Immature natural killer cell (primary cell): ENCODE measurements at places on chromosomes 1 and 21.

DNA sequence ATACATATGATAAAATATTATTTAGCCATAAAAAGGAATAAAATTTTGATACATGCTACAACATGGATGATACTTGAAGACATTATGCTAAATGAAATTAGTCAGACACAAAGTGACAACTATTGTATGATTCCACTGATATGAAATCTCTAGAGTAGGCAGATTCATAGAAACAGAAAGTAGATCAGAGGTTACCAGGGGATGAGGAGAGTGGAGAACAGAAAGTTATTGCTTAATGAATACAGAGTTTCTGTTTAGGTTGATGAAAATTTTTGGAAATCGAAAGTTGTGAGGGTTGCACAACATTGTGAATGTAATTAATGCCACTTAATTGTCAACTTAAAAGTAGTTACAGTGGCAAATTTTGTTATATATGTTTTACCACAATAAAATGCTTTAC, 315.7 kb upstream of the USP25 start:
- H3K27ac ChIP-seq, result no peak overlapping the region
- H3K4me3 ChIP-seq, result no peak overlapping the region
- no peaks in the 10 kb centered on the region for H3K4me1 ChIP-seq

- H3K4me3 ChIP-seq, result peak overlapping the region; percentile 95
- no peak for DNase-seq
- peak overlapping the region; percentile 100 for H3K27ac ChIP-seq
- no peaks in the 10 kb centered on the region for H3K27me3 ChIP-seq
Observed at GRCh38 chr1:181033128-181033798, 520 bp upstream of the MR1 start.

DNA sequence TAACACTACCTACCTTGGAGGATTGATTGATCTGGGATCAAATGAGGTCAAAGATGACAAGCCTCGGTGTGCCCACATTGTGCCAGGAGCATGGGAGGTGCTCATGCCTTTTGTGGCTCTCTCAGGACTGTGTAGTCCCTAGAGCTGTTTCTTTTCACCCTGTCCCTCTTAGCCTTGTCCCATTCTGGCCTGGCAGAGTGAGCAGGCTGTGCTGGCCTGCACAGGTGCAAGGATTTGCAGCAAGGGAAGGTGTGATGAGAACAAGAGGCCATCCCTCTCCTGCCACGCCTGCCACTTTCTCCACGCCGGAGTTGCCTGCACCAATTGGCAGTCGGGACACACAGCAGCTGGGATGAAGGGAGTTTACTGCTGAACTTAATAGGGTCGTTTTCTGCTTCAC, 410.6 kb upstream of the VAMP3 start:
- no peak for DNase-seq
- H3K27ac ChIP-seq, result no peak overlapping the region
- H3K4me1 ChIP-seq, result no peaks in the 10 kb centered on the region

DNA sequence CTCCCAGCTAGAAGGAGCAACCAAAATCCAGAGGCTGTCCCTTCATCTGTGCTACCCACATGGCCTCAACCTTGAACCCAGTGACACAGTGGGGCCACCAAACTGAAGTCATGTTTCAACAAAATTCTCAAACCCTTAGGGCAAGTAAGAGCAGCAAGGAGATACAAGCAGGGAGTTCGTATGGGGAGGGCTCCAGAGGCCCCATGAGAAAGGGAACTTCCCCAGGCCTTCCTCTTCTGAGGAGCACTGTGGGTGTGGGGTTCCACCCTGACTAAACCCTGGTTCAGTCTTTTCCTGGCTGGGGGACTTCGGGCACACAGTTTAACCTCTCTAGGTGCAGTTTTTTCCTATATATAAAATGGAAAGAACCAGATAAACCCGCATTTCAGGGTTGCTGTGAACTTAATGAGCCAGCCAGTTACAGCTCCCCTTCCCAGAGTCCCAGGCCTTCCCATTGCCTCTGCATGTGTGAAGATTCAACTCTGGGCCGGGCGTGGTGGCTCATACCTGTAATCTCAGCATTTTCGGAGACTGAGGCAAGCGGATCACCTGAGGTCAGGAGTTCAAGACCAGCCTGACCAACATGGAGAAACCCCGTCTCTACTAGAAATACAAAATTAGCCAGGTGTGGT, 8.0 kb upstream of the THEMIS2 start:
- H3K4me1 ChIP-seq, result peaks cover 27% of the 10 kb centered on the region
- no peak for DNase-seq
- no peak overlapping the region for H3K27ac ChIP-seq
- H3K36me3 ChIP-seq, result no peaks in the 10 kb centered on the region
- H3K27me3 ChIP-seq, result peaks cover 6% of the 10 kb centered on the region

DNA sequence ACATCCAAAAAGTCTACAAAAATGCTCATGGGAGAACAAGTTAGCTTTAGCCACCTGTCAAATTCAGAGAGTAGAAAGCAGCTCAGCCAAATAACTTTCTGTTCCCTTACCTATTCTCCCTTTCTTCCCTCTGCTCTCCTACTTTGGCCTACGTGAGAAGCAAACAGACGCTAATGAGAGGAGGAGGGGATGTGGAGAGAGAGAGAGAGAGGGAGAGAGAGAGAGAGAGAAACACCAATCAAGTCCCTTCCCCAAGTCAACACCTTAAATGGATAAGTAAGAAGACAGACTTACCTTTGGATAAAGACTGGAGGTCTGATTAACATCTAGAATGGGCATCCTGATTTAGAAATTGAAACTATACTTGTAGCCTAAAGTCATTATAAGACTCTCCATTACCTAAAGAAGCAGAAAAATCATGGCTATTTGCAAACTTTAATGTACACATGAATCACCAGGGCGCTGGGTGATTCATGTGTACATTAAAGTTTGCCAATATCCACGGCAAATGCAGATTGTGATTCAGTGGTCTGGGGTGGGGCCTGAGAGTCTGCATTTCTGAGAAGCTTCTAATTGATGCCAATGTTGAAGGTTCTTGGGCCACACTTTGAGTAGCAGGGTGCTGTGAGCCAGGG, 13.1 kb upstream of the DUSP12 start:
- no peak for DNase-seq
- peaks cover 2% of the 10 kb centered on the region for H3K27me3 ChIP-seq
- H3K4me1 ChIP-seq, result peaks cover 42% of the 10 kb centered on the region

GRCh38 chr1:175725684-175726083, 17.7 kb downstream of the TNR start:
- H3K27ac ChIP-seq, result no peak overlapping the region
- H3K36me3 ChIP-seq, result no peaks in the 10 kb centered on the region
- DNase-seq, result no peak
- H3K27me3 ChIP-seq, result peaks cover 2% of the 10 kb centered on the region
